ENCODE measurements at places on chromosomes 16 and 17.

- no peak for DNase-seq
Measured at GRCh38 chr16:6279286-6279685, 1053.4 kb upstream of the RBFOX1 start.

- DNase-seq: no peak
Measured at GRCh38 chr17:64106918-64107317, 23.0 kb downstream of the ERN1 start.

DNA sequence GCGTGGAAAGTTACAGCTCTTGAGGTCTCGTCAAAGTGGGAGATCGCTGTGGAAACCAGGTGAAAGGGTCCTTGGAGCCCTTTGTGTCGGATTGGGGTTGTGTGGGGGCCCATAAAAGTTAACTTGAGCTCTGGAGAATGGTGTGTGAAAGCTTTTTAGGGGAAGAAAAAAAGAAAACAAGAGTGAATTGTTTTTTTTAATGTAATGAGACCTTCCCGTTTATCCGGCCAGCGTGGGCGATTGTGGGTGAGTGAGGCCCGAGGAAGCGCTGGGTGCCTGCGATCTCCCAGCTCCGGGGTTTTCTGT, 150.6 kb downstream of the MSI2 start:
- no peak for DNase-seq

- DNase-seq: no peak
Measured at GRCh38 chr16:15873737-15874136, 14.7 kb downstream of the CEP20 start.

- DNase-seq: no peak
Measured at GRCh38 chr16:22979038-22979437, 165.1 kb downstream of the HS3ST2 start.

- no peak for DNase-seq
Measured at GRCh38 chr17:77879896-77880280, 78.6 kb upstream of the TNRC6C start.

DNA sequence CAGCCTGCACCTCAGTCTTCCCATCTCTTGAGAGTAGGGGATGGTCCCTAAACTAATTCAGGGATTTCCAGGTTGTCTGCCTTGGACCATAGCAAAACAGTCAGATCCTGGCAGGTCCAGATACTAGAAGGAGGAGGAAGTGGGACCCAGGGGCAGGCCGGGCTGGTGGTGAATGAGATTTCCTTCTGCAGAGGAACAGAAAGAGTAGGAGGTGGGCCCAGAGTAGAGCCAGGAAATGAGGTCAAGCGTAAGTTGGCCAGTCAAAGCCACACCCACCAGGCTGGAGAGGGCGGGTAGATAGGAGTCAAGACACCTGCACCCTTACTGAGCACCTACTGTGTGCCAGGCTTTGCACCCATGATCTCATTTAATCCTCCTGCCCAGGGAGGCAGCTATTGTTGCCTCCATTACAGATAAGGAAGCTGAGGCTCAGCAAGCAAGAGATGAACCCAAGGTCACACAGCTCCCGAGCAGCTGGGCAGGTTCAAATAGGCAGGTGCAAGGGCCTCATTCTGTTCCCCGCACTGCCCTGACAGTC, 2.6 kb downstream of the CDH5 start:
- DNase-seq: no peak

DNA sequence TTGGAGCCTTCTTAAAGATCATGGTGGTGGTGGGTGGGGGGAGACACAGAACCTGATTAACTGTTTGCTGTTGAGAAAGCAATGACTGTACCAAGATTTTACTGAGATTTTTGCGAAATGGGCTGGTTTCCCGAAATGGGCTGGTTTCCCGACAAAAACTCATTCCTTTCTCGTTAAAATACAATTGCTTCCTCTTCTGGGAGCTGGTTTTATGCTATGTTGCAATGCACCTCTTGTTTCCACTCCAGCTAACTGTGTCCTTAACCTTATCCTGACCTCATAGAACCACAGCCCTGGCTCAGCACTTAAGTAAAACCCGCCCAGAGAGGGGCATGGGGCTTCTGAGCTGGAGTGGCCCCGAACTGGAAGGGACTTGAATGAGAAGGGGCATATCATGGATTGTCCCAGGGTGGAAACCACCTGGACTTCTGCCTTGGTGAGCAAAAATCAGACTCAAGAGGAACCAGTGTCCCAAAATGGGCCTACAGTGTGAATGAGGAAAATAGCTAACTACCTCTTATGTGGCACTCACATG, 20.9 kb downstream of the FAM20A start:
- DNase-seq: no peak

GRCh38 chr17:68698746-68699145, 97.6 kb upstream of the FAM20A start:
- no peak for DNase-seq

- no peak for DNase-seq
Measured at GRCh38 chr16:11632455-11632939, 35.8 kb upstream of the SNN start.

DNA sequence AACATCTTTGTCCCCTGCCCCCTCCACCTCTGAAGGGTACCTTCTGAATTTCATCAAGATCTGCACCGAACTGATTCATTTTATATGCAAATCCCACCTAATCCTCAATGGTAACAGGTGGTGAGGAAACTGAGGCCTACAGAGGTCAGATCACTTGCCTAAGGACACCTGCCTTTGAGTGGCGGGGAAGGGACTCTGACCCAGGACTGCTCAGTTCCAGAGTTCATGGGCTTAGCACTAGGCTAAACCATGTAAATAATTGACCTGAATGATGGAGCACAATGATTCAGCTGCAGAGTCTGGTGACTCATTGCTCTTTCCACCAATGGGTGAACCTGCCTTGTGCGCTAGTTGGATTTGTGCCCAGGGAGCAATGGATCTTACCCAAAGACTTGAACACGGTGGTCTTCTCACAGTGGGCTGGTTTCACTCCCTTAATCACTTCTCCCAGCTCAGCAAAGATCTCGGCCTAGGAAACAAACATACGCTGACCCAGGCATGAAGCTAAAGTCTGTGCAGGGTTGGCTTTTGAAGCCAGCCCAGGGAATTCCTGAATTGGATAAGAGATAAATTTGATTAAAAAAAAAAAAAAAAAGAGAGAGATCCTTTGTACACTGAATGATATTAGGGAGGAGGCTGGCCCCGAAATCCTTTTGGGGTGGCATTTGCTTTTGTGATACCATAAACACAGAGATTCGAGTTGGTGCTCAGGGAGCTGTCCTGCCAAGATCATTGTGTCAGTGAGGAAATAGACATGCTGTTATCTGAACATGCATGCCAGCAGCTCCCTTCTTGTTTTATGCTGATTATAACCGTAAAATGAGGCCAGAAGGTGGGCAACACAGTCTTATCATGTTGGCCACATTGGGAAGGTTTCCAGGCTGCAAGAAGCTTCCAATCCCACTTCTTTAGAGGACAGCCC, 17.0 kb downstream of the CRYM start:
- DNase-seq: no peak

GRCh38 chr17:48904428-48904827, 3.8 kb upstream of the UBE2Z start:
- DNase-seq: no peak

DNA sequence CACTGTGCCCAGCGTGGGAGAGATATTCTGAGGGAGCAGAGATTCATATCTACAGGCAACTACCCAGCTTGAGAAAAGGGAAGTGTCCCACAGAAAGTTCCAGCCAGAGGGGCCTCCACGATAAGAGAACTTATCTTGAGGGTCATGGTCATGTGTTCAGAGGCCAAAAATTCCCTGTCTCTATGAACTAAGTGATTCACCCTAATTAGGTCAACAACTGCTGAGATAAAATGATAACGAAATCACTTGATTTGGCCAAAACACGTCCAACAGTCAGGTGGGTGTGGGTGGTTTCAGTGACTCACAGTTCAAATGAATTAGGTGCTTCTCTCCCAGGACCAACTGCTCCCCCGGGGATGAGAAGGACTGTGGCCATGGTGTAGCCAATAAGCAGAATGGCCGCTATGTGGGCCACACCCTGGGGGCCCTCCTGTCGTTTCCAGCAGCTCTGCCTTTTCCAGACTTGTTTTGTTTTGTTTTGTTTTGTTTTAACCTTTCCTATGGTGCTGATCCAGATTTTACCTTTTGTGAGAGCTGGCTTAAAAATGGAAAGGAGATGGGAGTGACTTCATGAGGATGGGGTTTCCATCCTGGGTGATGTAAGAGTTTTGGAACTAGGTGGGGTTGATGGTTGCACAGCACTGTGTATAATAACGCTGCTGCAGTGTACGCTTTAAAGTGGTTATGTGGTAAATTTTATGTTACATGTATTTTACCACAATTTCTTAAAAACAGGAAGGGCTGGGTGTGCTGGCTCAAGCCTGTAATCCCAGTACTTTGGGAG, 8.7 kb downstream of the DNAI2 start:
- DNase-seq: no peak

- no peak for DNase-seq
Measured at GRCh38 chr16:883781-884180, 83.2 kb upstream of the GNG13 start.

- no peak for DNase-seq
Measured at GRCh38 chr16:1532081-1532760, 1.2 kb upstream of the TMEM204 start.

- DNase-seq: no peak
Measured at GRCh38 chr17:64185101-64185500, 55.2 kb upstream of the ERN1 start.

DNA sequence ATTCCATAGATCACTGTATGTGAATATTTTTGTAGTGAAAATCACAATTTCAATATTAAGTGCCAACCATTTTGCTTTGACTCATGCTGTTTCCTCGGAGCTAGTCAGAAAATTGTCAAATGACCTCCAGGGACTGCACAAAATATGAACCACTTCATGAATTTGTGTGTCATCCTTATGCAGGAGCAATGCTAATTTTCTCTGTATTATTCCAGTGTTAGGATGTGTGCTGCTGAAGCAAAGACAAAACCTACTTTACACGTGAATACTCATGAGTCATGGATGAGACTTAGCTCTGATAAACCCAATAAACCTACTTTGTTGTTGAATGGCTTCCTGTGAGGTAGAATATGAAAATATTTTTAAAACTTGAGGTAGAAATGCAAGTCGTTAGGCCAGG, 65.2 kb downstream of the SHCBP1 start:
- no peak for DNase-seq

DNA sequence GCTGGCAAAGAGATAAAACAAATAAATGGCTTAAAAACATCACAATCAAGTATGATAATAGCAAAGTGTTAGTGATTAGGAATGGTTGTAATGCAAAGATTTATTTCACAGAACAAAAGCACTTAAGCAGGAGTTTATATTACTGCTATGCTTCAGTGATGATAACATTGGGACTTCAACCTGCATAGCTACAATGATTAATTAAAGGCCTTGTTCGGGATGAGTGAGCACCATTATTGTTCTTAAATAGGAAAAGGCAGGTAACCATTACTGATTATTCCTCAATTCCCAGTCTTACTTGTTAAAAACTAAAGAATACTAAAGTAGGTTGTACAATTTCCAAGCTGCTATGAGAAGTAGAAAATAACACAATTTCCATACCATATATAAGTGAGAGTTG, 1247.5 kb upstream of the CDH8 start:
- DNase-seq: no peak

GRCh38 chr17:82440991-82441627, 9.4 kb downstream of the CYBC1 start:
- no peak for DNase-seq

- DNase-seq: no peak
Measured at GRCh38 chr16:87463722-87464690, 28.8 kb downstream of the ZCCHC14 start.

All from NCI-H2081 (cell line).